Hematopoietic multipotent progenitor cell treated with erythropoietin and hydrocortisone succinate and interleukin-3 and kit ligand, for 8 days (in vitro differentiated cells): ENCODE measurements at places on chromosomes 7 and 10.

DNA sequence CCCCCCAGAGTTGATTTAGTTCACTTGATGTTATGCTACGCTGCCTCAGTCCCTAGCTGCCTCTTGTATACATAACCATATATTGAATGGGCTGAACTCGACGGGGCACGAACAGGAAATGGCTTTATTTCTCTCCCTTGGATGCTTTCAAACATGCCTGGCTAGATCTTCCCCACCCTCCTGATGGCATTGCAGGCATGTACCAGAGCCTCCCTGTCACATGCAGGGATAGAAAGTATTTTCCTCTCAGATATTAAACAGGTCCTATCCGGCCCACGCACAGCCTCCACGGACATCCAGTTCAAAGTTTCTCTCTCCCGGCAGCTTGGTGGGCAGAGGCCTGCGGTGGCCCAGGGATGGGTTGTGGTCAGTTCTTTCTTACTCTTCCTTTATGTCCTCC lies 422.1 kb downstream of the RPS24 start:
- no peak for DNase-seq

- peak; percentile 98 for DNase-seq
These were observed 13.7 kb upstream of the KBTBD2 start for GRCh38 chr7:32905175-32905662.

GRCh38 chr10:131820626-131821025 lies 80.2 kb upstream of the PPP2R2D start:
- no peak for DNase-seq

GRCh38 chr10:13628661-13629060 lies 41.9 kb downstream of the PRPF18 start:
- no peak for DNase-seq

GRCh38 chr10:121112579-121113384 lies 261.6 kb downstream of the WDR11 start:
- no peak for DNase-seq

DNA sequence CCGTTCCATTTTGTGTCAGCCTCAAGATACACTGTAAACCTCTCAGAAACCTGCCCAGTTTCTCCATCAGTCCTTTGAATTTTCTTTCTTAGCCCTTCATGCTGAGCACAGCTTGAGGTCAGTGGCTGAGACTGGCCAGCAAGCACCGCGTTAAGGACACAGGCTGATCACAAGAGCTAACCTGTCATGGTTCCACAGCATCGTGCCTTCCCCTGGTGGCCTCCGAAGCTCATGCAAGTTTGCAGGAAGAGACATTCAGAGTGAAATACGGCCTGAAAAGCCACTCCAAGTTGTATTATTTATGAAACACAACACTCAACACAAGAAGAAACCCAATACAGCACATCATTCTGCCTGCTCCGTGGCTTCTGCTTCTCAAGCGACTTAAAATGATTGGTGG lies 57.0 kb upstream of the PFKP start:
- no peak for DNase-seq

DNA sequence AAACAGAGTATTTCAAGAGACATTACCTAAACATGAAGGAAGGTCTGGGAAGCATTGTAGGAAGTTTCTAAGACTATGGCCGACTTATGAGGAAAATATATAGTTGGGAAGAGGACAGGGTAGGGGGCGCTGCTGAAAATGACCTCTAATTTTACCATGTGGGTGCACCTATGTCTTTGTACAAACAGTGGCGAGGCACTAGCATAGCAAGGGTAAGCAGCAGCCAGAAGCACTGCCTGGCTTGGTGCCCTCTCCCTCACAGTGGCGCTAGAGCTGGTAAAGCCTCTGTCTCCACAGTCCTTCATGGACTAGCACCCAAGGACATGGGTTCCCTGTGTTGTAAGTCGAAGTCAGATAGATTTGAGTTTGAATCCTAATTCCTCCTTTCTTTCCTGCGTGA lies 461.2 kb downstream of the INHBA start:
- no peak for DNase-seq

DNA sequence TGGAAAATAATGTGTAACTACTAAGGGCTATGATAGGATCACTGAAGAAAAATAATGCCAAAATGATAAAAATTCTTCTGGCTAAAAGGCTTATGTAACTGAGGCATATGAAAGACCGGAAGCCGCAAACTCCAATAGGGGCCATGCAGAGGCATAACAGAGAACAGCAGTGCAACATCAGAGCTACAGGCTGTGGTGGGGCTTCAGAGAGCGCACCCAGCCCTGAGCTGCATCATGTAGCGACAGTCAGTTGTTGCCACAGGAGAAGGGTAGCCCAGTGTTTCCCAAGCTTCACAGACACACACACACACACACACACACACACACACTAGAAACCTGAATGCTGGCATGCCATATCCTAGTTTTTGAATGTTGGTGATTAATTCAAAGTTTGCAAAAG lies 9.3 kb downstream of the LLCFC1 start:
- no peak for DNase-seq

DNA sequence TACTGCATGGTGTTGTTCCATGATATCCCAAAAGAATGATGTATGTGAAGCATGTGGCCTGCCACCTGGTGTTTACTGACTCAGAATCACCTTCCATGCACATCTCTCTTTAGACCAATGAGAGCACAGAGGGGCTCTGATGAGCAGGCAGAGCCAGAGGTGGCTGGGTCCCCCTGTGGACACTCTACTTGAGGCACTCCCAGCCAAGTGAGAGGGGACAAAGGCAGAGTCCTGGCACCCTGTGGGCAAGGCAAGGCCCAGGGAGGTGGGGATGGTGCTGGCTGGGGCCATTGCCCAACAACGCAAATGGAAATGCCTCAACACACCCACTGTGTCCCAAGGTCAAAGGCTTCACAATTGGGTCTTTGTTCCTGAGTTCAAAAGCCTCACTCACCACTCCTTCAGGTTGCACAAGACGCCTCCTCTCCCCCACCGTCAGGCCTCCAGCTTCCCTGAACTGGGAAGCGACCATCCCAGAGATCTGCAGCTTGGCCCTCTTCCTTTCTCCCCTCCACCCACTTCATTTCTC lies 164.6 kb downstream of the NEURL1 start:
- no peak for DNase-seq

DNA sequence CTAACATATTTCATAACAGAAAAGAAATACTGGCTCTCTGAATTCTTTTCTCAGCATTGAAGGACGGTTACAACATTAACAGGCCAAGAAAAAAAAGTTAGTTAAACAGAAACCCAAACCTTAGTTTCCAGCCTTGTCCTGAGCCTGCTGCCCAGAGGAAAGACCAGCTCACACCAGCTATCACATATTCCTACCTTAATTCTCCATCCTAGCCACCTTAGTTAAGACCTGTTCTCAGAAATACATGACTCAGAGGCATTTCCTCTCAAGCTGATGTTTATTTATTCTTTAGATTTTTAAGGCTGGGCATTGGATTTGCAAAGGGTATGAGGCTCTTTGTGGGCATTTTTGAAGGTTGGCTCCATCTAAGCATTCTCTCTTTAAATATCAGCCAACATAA lies 34.3 kb upstream of the ADAM12 start:
- DNase-seq: no peak

DNA sequence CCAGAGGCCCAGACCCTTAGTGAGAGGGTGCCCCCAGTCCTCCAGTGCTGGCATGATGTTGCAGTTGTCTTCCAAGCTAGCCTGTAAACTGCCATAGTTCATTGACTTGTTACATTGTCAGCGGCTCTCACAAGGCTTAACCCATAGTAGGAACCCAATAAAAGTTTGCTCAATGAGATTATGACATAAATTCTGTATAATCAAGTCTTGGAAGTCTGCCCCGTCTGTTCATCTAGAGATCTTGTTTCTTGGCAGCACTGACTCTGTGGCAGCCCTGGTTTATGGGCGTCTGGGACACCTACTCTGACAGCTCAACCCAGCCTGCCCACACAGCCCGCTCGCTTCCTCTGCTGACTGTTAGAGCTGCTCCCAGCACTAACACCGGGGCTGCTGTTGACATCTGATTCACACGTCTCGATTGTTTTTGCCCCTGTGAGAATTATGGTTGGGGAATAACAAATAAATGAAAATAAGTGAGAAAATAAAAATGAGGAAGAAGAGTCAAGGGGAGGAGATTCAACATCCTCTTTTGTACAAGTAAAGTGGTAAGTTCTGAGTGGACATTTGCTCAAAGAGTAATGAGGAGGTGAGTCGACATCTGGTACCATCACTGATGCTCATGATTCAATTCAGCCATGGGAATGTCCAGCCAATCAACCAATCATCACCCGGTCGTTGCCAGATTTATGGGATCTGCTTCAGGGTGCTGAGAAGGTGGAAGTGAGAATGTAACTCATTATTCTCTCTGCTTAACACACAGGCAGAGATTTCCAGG lies 160.8 kb downstream of the SPAG6 start:
- DNase-seq: no peak

GRCh38 chr7:22843681-22844309 lies 21.1 kb upstream of the TOMM7 start:
- DNase-seq: no peak

DNA sequence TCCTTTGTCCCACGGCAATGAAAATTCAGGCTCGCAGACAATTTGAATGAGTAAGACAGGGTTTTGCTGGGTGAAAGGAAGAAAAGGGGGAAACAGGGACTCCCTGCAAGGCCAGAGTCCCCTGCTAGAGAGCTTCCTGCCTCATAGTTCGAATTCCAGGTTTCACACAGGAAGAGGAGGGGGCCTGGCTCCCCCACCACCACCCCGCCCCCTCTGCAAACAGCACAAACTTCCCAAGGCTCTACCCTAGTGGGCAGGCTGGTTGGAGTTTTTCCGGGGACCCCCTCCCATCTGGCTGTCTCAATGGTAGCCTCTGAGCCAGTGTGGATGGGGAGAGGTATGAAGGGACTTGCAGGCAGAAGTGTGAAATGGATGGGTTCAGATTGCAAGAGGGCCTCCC lies 57.4 kb upstream of the NEBL start:
- no peak for DNase-seq

GRCh38 chr7:141993354-141993753 lies 2.3 kb upstream of the MGAM start:
- no peak for DNase-seq

DNA sequence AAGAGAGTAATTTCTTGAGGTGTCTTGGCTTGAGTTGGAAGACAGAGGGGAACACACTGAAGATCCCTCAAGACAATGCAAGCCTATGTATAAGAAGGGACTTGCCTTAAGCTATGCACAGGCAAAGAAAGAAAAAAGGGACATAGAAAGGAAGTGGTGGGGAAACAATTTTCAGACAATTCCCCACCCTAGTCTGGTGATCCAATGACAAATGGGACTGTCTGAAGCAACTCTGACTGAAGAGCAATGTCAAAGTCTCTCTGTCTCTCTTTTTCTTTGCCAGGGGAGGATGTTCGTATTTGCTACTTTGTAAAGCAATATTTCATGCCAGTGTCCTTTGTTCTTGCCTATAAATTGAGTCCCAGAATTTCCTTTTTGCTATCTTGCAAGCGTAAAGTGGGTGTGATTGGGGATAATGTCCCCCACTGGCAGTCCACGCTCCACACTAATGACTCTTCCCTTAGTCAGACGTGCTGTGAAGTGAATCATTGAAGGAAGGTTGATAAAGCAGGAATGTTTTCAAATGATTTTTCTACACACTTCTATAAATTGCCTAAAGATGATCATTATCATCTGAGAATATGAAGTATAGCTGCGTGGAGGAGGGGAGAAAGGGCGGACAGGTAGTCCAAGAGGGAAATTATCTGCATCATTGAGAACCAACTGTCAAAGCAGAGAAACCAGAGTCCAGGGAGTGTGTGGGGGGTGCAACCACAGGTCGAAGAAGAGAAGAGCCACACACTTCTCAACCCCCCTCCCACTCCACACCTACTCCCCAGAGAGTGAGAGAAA lies 243.8 kb upstream of the ETV1 start:
- no peak for DNase-seq

- DNase-seq: no peak
These were observed 73.5 kb downstream of the TBXAS1 start for GRCh38 chr7:139902436-139903102.

DNA sequence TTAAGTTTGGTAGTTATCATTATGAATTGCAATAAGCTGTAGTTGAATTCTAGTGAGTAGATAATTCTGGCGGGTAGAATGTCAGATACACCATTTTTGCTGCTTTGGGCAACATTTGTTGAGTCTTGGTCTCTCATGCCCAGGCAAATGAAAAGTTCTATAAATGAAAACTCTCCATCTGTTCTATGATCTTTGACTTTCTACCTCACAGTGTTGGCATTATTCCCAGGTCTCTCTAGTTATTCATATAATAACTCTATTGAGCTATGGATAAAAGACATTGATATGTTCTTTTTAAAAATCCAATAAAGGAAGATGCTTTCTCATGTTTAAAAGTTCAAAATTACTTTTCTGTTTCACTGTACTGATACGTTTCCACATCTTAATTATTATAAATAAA lies 415.3 kb upstream of the SEMA3D start:
- DNase-seq: no peak

DNA sequence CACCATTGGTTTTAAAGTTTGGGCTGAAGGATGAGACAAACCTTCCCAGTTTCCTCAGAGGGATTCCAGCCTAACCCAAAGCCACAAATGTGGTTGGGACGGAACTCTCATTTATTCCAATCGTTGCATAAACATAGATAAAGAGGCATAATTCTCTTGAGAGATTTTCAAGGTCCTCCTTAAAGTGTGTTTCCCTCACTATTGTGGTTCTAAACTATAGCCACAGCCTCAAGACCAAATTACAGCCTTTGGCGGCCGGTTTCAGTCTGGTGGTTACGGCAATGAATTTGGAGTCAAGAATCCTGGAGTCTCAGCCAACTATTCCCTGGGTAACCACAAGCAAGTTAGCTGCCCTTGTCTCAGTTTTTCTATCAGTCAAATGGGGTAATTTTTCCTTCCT lies 42.6 kb downstream of the SEM1 start:
- no peak for DNase-seq

DNA sequence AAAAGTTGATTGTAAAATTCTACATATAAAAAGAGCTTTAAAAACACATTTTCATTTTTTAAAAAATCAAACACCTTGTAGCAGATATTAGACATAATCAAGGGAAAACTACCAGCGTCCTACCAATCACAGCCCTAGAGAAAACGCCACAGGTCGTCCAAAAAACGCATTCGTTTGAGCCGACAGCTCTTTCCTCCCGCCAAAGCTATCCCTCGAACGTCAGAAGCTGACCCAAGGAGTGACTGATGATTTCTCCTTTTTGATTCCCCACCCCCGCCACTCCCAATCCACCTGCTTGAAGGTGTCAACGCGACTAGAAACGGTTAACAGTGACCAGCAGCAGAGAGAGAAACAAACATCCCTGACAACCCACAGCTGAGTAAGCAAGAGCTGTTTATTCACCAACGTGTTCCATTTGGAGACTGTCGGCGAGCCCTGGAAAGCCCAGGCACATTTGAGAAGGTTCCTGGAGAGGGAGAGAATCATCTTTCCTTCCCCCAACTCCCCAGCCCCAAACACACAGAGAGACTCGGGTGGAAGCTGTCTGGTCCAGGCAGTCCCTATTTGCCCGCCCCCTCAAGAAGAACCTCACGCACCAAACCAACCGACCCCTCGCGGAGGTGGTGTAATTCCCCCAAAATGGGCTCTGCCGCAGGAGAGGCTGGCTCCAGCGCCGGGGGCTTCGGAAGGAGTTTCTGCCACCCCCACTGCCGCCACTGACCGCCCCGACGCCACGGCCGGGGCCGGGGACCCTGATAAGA lies 622 bp downstream of the CPEB3 start:
- peak; percentile 41 for DNase-seq
